ENCODE measurements at places on chromosomes 1 and 21. TPM values are rescaled to one million over a fixed set of nuclear protein-coding genes. Genes with fewer than 3 reads are reported as not detected.

NCSTN gene
- total RNA-seq, result 50.7 TPM

SH3BGR gene
- 0.13 TPM for total RNA-seq

TTC34 gene
- under 0.01 TPM for total RNA-seq

SPATA46 gene
- not detected for total RNA-seq

VPS72 gene
- total RNA-seq, result 42.1 TPM

ARHGAP30 gene
- not detected for total RNA-seq

SH2D5 gene
- total RNA-seq, result 0.26 TPM

RASSF5 gene
- total RNA-seq, result 0.13 TPM

DMRTA2 gene
- not detected for total RNA-seq

TIE1 gene
- 667 TPM for total RNA-seq

EPHA2 gene
- total RNA-seq, result 112 TPM

CFHR4 gene
- not detected for total RNA-seq

FMN2 gene
- total RNA-seq, result not detected

SERPINC1 gene
- not detected for total RNA-seq

COL8A2 gene
- 2.3 TPM for total RNA-seq

CYP4B1 gene
- not detected for total RNA-seq

ITGB3BP gene
- total RNA-seq, result 11.4 TPM

DNAH14 gene
- total RNA-seq, result 3.7 TPM

LCE1F gene
- not detected for total RNA-seq

CTNNBIP1 gene
- 33.0 TPM for total RNA-seq

SLC45A1 gene
- total RNA-seq, result 1.1 TPM

TNFSF4 gene
- 2.0 TPM for total RNA-seq

CYP4Z1 gene
- total RNA-seq, result under 0.01 TPM

DIO1 gene
- not detected for total RNA-seq

ZBTB8B gene
- under 0.01 TPM for total RNA-seq

RGS16 gene
- total RNA-seq, result 0.89 TPM

CFAP141 gene
- total RNA-seq, result not detected

DNAI4 gene
- 1.9 TPM for total RNA-seq

TNFSF18 gene
- total RNA-seq, result 20.7 TPM

TBX19 gene
- total RNA-seq, result 0.51 TPM

CLCA2 gene
- under 0.01 TPM for total RNA-seq

TCHHL1 gene
- not detected for total RNA-seq

APH1A gene
- 139 TPM for total RNA-seq

LAD1 gene
- not detected for total RNA-seq

DCLRE1B gene
- total RNA-seq, result 1.8 TPM

PTPN14 gene
- total RNA-seq, result 61.8 TPM

RHD gene
- total RNA-seq, result 0.13 TPM

SESN2 gene
- 9.0 TPM for total RNA-seq

All from dermis microvascular lymphatic vessel endothelial cell (primary cell).